Cardiac muscle cell (in vitro differentiated cells and primary cell): ENCODE measurements at places on chromosomes 1 and 21.

DNA sequence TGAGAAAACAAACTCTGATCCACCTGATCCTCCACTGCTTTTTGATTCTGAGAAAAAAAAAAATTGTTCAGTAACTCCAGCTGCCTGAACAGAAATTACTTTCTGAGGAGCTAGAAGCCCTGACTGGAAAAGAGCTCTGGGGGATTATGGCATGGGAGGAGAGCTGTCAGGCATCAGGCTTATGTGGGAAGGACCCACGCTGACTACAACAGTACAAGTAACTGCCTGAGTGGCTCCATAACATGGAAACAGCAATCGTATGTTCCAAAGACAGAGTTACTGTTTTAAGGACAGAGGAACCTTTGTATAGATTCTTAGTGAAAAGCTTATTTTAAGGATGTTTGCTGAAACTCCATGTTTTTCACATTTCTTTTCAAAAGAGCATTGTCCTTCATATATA, 1.2 kb upstream of the ANGPTL7 start:
- DNase-seq = peak; percentile 24

DNA sequence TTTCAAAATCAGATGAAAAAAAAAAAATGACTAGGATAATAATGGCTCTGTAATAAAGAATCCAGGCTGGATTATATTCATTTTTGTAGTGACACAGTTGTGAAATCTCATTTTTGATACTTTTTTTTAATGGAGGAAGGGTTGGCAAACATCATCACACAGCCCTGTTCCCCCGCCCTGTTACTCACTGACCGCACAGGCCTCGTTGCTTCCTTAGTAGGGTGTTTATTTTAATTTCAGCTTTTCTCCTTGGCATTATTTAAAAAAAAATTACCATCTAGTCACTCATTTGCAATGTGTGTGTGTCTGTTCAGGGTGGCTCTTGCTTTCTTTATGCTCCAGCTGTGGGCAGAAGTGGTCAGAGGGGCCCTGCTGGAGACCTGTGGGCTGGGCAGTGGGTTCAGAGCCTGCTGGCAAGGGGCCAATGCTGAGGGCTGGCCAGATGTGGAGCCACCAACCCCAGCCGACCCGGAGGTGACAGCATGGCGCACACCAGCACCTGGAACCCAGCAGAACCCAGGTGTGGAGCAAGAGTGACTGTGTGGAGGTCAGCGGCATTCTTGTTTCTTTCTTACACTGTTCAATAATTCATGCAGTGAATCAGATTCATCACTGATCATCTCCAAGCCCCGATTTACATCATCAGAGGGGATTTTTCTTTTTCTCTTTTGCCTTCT, 44.6 kb downstream of the ZSCAN20 start:
- DNase-seq = no peak

- no peak for DNase-seq
Observed at GRCh38 chr1:228457017-228457395, 30.2 kb upstream of the RNF187 start.

- DNase-seq = peak; percentile 77
Observed at GRCh38 chr1:7752512-7753417, 18.3 kb upstream of the VAMP3 start.

GRCh38 chr1:97911266-97912215, 9.3 kb downstream of the DPYD start:
- no peak for DNase-seq

DNA sequence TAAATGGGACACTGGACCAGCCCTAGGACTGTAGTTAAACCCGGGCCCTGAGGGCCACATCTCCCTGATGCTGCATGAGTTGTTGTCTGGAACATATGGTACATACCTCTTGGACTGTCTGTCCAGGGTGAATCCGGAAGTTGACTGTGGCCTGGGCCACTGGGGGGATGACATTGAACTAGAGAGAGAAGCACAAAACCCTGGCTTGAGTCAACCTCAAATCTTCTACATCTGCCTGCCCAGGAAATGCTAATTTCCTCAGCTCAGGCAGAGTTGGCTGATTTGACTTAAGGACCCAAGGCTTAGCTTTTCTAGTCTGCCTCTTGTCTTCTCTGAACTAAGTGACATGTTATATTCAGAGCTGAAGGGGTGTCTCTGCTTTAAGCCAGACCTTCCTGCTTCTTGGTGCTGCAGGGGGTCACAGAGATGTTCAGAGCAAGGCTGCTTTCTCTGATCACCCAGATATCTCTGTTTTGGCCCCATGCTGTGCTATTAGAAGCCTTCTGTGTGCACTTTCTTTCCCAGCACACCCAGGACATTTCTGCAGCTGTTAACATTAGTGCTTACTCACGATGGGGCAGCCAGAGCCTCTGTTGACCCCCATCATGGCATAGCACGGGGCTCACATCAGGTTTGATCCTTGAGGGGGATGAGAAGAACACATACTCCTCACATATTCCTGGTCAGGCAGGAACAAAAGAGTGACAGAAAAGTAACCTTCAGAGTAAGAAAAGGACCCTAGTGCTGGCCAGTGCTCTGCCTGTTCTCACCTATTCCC, 9.6 kb downstream of the PM20D1 start:
- DNase-seq = no peak
